ENCODE measurements at places on chromosomes 7 and 10.

DNA sequence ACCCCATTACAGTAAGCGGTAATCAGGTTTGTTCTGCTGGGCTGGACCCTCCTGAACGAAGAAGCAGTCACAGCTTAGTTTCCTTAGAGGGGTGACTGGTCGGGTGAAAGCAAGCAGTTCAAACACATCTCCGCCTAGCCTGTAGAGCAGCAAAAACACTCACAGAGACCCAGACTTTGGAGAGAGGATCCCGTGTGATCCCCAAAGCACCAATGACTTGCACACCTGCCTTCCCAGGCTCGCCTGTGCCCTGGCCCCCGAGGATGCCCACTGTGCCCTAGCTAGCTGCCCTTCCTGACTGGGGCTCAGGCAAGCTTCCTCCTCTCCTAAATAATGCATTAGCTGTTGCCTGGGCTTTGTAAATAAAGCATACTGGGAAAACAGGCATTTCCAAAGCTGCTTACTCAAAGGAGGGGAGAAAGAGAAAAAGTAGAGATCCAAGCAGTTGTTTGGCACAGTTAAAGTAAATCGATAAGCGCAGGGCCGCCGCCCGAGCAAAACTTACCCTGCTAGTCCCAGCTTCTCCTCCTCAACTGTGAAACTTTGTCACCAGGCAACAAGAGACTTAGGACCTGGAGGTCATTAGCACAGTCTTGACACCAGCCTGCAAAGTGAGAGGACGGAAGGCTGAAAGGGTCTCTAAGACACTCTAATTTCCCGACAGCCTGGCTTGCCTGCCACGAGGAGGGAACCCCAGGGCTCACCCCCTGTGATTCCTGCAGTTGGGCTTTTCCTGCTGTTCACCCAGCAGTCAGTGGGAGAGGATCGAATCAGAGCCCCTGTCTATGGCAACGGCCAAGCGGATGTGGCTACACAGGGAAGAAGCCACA, 4.8 kb downstream of the LRRC18 start:
- no peak for DNase-seq

DNA sequence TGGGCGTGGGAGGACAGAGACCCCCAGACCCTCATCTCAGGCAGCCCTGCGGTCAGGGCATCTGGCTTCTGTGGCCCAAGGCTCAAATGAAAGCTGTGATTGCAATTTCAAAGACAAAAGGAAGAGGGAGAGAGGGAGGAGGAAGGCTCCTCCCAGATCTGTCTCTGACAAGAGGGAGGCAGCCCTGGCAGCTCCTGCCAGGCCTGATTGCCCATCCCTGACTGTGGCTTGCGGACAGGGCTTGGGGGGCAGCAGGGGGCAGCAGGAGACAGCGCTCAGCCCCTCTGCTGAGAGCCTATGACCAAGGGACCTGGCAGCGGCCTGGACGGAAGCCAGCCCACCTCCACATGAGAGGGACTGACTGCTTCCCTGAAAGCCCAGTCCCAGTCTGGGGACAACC, 91.8 kb downstream of the PTPRN2 start:
- no peak for DNase-seq

GRCh38 chr10:63204667-63205391, 71.7 kb downstream of the NRBF2 start:
- DNase-seq: no peak

DNA sequence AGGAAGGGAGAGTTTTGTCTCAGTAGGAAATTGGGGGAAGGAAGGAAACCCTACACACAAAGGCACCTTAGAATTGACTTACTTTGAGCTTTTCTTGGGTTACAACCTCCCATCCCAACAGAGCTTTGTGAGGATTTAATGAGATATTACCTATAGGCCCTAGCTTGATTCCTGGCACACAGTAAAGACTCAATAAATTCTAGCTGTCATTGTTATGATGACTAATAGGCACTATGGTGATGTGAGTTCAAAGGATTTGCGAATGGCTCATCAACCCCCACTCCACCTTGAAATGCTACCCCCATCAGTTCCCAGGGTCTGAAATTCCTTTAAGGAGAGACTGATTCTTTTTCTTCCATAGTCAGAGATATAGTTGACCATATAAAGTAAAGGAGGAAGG, 67.9 kb upstream of the SMNDC1 start:
- no peak for DNase-seq

GRCh38 chr7:139899328-139899955, 70.4 kb downstream of the TBXAS1 start:
- DNase-seq: no peak

GRCh38 chr7:2157473-2158279, 75.1 kb downstream of the MAD1L1 start:
- DNase-seq: no peak

DNA sequence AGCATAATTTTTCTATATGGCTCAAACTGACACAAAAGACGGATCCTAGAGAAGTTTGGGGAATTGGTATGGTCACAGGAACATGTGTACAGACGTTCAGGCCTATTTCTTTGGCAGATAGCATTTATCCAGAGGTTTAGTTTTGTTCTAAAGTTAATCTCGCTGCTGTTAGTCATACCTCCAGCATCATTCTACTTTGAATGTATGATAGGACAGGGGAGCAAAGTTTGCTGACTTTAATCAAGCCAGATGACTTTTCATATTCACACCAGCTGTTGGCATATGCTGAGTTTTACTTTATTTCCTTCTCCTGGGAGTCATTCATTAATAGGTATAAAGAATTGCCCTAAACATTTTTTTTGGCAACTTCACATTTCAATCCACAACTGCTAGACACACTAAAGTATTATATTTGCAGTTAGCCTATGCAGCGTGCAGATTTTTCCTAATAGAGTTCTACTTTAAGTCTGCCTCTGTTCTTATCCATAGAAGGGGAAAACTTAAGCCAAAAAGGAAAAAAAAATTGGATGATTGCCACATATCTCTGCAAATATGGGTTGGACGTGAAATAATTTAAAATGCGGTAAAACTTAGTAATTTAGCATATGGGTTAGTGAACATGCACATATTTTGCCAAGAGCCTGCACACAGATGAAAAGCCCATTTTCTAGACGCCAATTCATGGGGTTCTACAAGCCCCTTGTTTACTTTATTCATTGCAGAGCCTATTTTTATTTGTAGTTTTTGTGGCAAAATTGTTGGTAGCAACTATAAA, 213.1 kb downstream of the C7orf25 start:
- no peak for DNase-seq

- no peak for DNase-seq
These were observed 26.3 kb upstream of the TNKS2 start for GRCh38 chr10:91771907-91772306.
